NCI-H2081 treated with DMSO at 0.1 percent for 48 hours (cell line): ENCODE measurements at places on chromosomes 2 and 18.

- DNase-seq, result no peak
Measured at GRCh38 chr2:203347375-203347774, 19.2 kb downstream of the ABI2 start.

DNA sequence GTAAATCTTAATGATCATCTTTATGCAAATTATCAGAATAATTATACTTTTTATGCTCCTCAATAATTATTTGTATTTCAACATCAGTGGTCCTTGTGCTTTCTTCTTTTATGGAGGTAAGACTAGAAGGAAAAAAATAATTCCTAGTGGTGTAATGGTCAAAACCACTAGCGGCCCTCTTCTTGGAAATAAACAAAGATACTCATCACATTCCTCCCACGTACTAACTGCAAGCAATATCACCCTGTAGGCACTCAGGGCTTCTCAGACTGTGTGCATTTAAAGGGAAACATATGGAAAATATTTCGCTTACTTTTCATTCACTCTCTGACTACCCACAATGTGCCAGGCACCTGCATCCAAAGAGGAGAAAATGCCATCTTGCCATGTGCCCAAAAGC, 263.7 kb downstream of the DOK6 start:
- no peak for DNase-seq

GRCh38 chr18:79603321-79604204, 76.0 kb upstream of the CTDP1 start:
- no peak for DNase-seq

DNA sequence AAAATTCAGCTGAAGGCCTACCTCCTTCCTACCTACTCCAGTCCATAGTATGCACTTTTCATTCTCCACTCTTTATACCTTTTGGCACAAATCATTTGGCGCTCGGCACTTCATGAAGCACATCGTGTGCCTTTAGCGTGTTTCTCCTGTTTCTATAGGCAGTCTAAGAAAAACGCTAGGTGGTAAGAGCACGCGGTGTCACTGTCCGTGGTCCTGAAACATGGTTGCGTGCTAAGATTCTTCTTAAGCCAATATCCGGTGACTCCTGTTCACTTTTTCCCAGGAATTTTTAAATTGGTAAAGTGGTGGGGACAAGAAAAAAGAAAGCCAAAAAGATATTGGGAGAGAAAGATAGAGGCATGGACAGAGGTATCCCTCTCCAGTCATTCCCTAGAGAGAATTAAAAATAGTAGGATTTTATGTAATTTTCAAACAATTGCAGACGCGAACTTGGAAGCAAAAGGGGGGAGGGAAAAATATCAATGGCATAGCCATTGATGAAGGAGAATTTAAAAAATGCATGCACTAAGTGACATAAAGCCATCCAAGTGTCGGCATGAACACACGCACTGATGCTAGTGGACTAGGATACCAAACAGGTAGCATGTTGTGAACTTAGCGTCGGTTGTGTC, 1.4 kb upstream of the CTNNA2 start:
- no peak for DNase-seq

GRCh38 chr2:29443627-29444026, 328.4 kb downstream of the CLIP4 start:
- no peak for DNase-seq
